ENCODE measurements at places on chromosomes 6 and 20.
A peak's percentile ranks its signal among the peaks of the same experiment; 100 is the strongest.

DNA sequence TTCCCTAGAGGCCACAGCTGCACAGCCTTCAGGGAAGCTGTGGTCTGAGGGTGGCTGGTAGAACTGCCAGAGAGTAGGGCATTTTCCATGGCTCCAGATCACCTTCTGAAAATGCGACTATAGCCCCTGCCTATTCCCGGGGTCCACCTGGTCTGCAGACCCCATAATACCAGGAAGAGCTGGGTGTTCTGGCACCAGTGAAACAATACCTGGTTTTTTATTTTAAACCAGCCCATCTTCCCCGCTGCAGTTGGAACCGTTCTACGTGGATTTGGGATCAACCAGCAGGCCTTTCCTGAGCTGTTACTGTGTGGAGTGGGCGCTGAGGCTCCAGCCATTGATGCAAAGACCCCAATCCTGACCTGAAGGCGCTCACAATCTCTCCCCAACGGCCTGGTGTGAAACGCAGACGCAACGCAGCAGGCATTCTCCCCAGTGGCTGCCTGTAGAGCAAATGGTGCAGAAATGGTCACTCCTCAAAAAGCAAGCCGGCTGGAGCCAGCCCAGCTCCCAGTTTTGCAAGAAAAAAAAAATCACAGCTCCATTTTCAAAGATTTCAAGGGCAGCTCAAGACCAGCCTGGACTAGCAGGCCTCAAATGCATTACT, 11.3 kb downstream of the NPEPL1 start:
- no peak overlapping the region for H3K27ac ChIP-seq
- DNase-seq, result no peak
- H3K36me3 ChIP-seq, result peaks cover 97% of the 10 kb centered on the region

DNA sequence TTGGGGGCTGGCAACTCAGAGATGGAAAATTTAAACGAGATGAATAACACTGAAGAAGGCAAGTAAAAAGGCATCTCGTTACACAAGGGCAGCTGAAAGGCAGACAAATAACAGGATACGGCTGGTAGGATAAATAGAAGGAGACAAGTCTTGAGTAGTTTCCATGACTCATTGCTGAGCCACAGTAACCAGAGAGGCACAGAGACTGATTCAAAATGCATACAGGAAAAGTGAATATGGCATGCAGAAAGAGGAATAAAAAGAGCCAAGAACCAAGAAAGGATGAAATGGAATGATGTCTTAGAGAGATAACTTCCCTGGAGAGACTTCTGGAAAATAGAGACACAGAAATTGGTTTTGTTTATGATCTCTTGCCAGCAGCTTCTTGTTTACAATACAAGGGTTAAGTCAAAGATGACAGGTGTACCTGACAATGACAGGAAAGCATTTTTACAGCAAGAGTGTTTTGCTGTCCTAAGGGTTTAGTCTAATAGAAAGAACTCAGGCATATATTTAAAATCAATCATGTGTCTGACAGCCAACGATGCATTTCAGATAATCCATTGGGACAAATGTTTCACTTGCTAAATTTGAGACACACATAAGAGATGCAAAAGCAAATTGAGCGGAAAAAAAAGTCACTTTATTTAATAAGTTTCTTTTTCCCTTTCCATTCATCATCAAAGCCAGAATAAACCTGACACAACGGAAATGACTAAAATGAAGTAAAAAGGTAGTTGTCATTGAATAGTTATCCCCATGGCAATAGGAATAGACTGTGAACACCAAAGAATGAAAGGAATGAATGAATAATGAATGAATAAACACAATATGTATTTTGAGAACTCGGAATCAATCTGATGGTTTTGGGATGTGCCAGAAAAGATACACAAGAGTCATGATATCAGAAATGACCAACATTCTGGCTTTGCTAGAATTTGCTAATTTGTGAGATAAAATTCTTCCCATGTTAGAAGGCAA, 68.0 kb upstream of the KCNQ5 start:
- no peaks in the 10 kb centered on the region for H3K27me3 ChIP-seq
- H3K4me3 ChIP-seq, result no peak overlapping the region
- no peaks in the 10 kb centered on the region for H3K4me1 ChIP-seq

- H3K4me3 ChIP-seq, result no peak overlapping the region
- peaks cover 32% of the 10 kb centered on the region for H3K4me1 ChIP-seq
- DNase-seq, result peak; percentile 10
These were observed 48.2 kb downstream of the SSR1 start for GRCh38 chr6:7264686-7265384.

GRCh38 chr20:38355161-38356012, 9.1 kb downstream of the LBP start:
- H3K27ac ChIP-seq, result no peak overlapping the region
- no peak overlapping the region for H3K4me3 ChIP-seq
- H3K36me3 ChIP-seq, result no peaks in the 10 kb centered on the region
- no peaks in the 10 kb centered on the region for H3K4me1 ChIP-seq
- DNase-seq, result no peak
- no peaks in the 10 kb centered on the region for H3K27me3 ChIP-seq

GRCh38 chr6:142569676-142570075, 267.9 kb downstream of the ADGRG6 start:
- peak; percentile 49 for DNase-seq
- no peak overlapping the region for H3K4me3 ChIP-seq
- H3K4me1 ChIP-seq, result peaks cover 23% of the 10 kb centered on the region
- no peaks in the 10 kb centered on the region for H3K36me3 ChIP-seq
- peak overlapping the region; percentile 4 for H3K27ac ChIP-seq
- H3K27me3 ChIP-seq, result no peaks in the 10 kb centered on the region

DNA sequence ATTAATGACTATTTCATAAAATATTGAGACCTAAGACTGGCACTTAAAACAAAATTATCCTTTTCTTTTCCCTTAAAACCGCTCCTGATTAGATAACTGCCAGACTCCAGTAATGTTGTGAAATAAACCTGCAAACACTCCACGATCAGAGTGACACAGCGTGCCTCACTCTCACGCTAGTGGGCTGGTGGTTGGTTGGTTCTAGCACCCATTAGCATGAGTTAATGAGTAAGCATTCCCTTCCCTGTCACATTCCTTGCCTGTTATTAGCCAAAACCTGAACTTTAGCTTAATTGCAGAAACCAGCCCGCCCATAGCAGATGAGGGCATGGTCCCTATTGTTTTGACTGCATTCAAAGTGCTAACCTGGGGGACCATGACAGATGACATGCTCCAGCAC, 193.4 kb downstream of the CD83 start:
- H3K4me3 ChIP-seq, result no peak overlapping the region
- no peak overlapping the region for H3K27ac ChIP-seq
- peaks cover 12% of the 10 kb centered on the region for H3K4me1 ChIP-seq
- H3K36me3 ChIP-seq, result no peaks in the 10 kb centered on the region
- DNase-seq, result no peak

GRCh38 chr20:33796907-33797544, 14.1 kb upstream of the CHMP4B start:
- peaks cover 13% of the 10 kb centered on the region for H3K4me1 ChIP-seq
- no peaks in the 10 kb centered on the region for H3K36me3 ChIP-seq
- peak overlapping the region; percentile 82 for H3K27ac ChIP-seq
- H3K27me3 ChIP-seq, result no peaks in the 10 kb centered on the region
- no peak overlapping the region for H3K4me3 ChIP-seq

DNA sequence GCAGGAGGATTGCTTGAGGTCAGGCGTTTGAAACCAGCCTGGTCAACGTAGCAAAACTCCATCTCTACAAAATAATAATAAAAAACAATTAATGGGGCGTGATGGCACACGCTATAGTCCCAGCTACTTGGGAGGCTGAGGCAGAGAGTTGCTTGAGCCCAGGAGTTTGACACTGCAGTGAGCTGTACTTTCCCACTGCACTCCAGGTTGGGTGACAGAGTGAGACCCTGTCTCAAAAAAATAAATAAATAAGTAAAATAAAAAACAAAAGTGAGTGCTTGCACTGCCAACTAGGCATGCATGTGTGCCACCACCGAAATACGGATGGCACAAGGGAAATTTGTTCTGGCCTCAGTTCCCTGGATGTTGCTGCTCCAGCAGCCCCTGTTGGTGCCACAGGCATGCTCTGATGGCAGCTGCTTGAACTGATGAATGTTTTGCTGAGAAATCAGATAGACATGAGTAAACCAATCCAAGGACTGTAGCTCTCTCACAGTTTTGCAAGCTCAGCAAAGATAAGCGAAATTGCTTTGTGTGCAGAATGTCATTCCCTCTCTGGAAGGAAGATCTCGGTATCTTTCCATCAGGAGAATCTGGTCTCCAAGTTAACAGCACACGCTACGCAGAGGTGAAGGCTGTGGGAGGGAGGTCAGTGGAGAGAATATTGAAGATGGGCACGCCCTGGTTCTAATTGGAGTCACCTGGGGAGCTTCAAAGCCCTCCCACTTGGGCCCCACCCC, 188.0 kb upstream of the SLC24A3 start:
- H3K36me3 ChIP-seq, result no peaks in the 10 kb centered on the region
- H3K4me1 ChIP-seq, result no peaks in the 10 kb centered on the region
- H3K27me3 ChIP-seq, result no peaks in the 10 kb centered on the region
- H3K4me3 ChIP-seq, result no peak overlapping the region
- H3K27ac ChIP-seq, result no peak overlapping the region

- no peak overlapping the region for H3K27ac ChIP-seq
- no peaks in the 10 kb centered on the region for H3K36me3 ChIP-seq
- H3K4me1 ChIP-seq, result peaks cover 52% of the 10 kb centered on the region
- peaks cover 3% of the 10 kb centered on the region for H3K27me3 ChIP-seq
- no peak overlapping the region for H3K4me3 ChIP-seq
These were observed 6.5 kb downstream of the ELOVL5 start for GRCh38 chr6:53342217-53342616.

GRCh38 chr6:4169028-4169789, 33.8 kb upstream of the ECI2 start:
- H3K27ac ChIP-seq, result no peak overlapping the region
- no peaks in the 10 kb centered on the region for H3K4me1 ChIP-seq
- no peaks in the 10 kb centered on the region for H3K27me3 ChIP-seq
- no peak overlapping the region for H3K4me3 ChIP-seq
- no peak for DNase-seq
- no peaks in the 10 kb centered on the region for H3K36me3 ChIP-seq

- no peak for DNase-seq
- no peaks in the 10 kb centered on the region for H3K36me3 ChIP-seq
- no peaks in the 10 kb centered on the region for H3K27me3 ChIP-seq
- no peak overlapping the region for H3K4me3 ChIP-seq
- H3K27ac ChIP-seq, result no peak overlapping the region
These were observed 96.7 kb downstream of the TOX2 start for GRCh38 chr20:44011251-44011940.

DNA sequence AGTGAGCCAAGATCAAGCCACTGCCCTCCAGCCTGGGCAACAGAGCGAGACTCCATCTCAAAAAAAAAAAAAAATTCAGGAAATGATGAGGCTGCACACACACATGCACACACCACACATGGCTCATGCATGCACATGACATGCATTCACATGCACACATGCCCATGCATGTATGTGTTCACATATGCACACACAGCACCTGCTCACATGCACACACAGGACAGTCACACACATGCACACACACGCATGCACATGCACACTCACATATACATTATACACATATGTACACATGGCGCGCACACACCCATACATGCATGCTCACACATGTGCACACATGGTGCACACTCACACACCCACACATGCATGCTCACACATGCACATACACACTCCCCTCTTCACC, 22.5 kb downstream of the RIPOR3 start:
- H3K4me1 ChIP-seq, result peaks cover 7% of the 10 kb centered on the region
- no peak overlapping the region for H3K4me3 ChIP-seq
- H3K36me3 ChIP-seq, result no peaks in the 10 kb centered on the region
- DNase-seq, result no peak

DNA sequence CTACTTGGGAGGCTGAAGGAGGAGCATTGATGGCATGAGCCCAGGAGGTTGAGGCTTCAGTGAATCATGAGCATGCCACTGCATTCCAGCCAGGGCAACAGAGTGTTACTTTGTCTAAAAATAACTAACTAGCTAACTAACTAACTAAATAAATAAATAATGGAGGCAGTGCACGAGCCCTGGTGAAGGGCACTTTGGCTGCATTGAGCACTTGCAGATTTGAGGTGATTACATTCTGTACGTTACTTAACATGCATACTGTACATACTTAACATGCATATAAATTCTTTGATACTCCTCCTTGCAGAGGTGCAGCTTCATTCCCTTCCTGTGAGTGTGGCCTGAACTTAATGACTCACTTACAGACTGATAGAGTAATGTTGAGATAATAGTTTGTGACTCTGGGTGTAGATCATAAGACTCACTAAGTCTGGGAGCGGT, 10.7 kb downstream of the HLA-A start:
- no peak for DNase-seq
- H3K27ac ChIP-seq, result no peak overlapping the region
- H3K4me1 ChIP-seq, result peaks cover 6% of the 10 kb centered on the region
- H3K4me3 ChIP-seq, result no peak overlapping the region
- H3K36me3 ChIP-seq, result peaks cover 9% of the 10 kb centered on the region

DNA sequence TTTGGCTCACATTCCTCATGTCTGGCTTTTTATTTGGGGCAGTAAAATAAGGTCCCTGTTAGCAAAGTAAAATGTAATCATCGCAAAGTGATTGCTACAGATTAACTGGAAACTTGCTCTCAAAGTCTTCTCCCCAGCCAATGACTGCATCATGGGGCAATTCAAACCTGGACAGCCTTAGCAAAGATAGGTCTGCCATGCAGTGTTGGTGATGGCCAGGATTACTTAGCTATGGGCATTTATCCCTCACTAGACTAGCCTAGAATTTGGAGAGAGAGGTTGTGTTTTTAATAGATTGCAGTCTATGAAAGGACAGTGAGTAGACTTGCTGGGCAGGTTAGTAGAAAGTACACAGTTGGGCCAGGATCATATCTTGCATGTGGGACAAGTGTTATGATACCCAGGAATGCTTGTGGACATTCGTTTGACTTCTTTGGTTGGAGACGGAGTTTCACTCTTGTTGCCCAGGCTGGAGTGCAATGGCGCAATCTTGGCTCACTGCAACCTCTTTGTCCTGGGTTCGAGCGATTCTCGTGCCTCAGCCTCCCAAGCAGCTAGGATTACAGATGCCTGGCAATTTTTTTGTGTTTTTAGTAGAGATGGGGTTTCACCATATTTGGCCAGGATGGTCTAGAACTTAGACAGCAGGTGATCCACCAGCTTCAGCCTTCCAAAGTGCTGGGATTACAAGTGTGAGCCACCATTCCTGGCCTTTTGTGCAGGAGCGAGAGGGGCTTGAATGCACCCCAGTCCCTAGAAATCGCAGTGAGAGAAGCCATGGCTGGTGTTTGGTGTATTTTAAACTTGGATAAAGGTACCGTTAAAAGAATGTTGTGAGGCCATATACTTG, 3.4 kb downstream of the RPS12 start:
- peaks cover 62% of the 10 kb centered on the region for H3K4me1 ChIP-seq
- no peak overlapping the region for H3K27ac ChIP-seq
- H3K27me3 ChIP-seq, result no peaks in the 10 kb centered on the region
- peaks cover 51% of the 10 kb centered on the region for H3K36me3 ChIP-seq
